ENCODE measurements at places on chromosomes 7 and 10.

GRCh38 chr7:28804990-28805389 is 153.1 kb downstream of the TRIL start:
- DNase-seq: no peak

- DNase-seq: no peak
These were observed 39.2 kb downstream of the CD36 start for GRCh38 chr7:80677629-80678028.

GRCh38 chr10:70320751-70321150 is 36.9 kb upstream of the NPFFR1 start:
- no peak for DNase-seq

GRCh38 chr7:117083648-117084047 is 130.3 kb downstream of the ST7 start:
- DNase-seq: no peak

DNA sequence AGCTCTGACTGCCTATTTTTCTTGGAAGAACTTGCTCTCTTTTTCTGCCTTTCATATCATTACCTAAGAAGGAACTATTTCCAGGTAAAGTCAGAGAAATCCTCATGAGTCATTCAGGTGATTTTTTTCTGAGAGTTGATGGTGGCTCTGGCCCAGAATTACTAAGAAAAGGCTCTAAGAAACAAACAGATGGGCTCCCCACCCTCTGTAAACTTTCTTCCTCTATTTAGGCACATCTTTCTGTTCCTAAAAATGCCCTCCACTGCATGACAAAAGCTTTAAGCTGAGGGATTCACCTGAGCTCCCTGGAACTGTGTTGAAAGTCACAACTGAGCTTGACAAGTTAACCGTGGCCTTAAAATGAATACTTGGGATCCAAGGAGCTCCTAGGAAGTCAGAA is 1.6 kb downstream of the OLAH start:
- no peak for DNase-seq

DNA sequence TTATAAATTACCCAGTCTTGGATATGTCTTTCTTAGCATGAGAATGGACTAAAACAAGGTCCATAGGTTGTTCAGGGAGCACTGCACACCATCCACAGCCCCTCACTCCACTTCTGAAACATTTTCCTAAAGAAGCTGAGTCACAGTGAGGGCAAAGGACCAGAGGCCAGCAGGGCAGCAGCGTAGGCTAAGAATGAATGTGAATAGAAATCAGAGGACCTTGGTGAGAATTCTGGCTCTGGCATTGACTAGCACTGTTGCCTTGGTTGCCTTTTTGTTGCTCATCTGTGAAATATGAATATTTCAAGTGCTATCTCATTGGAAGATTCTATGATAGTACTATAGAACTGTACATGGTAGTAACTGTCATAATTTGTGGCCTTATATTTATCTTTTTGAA is 41.7 kb upstream of the TOMM7 start:
- no peak for DNase-seq

- DNase-seq: no peak
These were observed 102.6 kb downstream of the PTPRE start for GRCh38 chr10:128009372-128010126.

DNA sequence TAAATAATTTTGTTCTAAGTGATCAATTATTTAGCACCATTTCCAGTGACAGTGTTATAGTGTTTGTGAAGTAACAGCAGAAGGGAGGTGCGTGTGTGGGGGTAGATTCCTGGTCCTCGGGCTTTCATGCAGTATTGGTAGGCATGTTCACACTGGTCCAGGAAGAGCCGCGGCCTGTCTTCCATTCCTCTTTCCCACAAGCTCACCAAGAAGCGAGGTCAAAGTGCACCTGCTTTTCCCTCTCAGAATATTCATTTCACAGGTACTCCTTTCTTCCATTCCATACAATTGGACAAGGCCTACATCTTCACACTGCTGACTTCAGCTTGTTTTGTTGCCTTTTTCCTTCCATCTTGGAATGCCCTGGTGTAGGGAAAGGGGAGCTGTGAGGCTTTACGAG is 151.8 kb upstream of the CELF2 start:
- no peak for DNase-seq

GRCh38 chr7:132256721-132257212 is 319.5 kb downstream of the PLXNA4 start:
- DNase-seq: no peak

- peak; percentile 76 for DNase-seq
These were observed 74.8 kb upstream of the SH2B2 start for GRCh38 chr7:102211590-102212550.

GRCh38 chr7:112103246-112103645 is 103.0 kb downstream of the DOCK4 start:
- DNase-seq: no peak

- DNase-seq: no peak
These were observed 267.8 kb downstream of the RPS24 start for GRCh38 chr10:78301481-78301880.

GRCh38 chr10:49050906-49051305 is 64.4 kb downstream of the VSTM4 start:
- DNase-seq: no peak

DNA sequence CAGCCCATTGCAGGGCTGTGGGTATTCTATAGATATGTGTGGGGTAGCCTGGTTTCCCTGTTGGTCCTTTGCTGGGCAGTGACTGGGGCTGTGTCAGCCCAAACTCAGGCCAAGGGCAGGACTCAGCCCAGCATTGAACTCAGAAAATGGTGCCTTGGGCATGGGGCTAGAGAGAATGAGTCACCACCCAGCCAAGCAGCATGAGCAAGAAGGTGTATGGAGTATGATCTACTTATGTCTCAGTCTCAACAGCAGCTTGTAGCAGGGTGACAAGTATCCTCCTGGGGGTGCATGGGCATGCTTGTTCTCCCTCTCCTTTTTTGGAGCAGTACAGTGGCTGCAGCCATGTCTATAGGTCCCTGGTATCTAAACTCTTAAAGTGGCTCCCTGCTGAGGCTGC is 32.0 kb downstream of the STK31 start:
- DNase-seq: no peak

DNA sequence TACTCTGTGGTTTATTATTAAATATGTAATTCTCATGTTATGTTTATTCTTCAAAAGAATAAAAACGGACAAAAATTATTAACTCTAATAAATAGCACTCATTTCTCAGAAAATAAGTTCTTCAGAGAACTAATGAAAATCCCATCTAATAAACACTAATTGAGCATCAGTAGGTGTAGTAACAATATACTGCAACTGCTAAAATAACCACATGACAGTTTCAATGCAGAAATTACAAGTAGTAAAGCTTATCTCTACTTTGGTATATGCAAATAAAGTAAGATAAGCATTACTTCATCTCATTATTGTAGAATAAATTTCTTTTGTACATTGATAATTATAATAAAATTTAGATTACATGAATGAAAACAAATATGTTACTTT is 56.4 kb upstream of the DKK1 start:
- DNase-seq: no peak

GRCh38 chr7:141072548-141073172 is 1.2 kb upstream of the TMEM178B start:
- DNase-seq: no peak

DNA sequence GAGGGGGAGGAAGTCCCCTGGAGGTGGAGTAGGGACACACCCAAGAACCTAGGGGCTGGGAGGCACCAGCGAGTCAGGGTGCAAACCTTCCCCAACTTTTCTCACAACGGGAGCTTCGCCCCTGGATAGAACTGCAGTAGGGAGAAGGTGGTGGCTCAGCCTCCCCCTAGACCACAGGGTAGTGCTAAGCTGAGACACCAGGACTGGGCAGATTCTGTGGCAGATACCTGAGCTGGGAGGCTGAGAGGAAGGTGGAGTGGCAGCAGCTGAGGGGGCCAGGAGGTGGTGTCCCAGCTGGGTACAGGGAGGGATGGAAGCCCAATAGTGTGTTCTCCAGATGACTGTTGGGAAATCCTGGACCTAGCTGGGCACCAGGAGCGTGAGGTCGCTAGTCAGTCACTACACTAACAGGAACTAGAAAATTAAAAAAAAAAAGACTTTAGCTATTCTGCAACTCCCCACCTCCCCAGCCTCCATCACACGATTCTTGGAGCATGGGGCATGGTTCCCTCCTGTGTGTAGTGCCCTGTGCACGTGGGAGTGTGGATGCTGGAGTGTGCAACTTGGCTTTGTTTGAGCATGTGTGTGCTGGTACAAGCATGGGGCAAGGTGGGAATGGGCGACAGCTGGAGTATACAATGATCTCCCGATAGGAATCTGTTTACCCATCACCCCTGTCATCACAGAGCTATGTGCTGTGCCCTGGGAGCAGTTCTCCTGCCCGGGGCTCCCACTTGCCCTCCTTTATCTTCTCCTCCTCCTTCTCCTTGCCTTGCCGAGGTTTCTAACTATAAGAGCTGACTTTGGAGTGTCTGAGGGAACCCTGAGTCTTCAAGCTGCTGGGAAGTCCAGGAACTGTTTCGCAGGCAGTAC is 8.8 kb upstream of the TRPV6 start:
- DNase-seq: no peak

DNA sequence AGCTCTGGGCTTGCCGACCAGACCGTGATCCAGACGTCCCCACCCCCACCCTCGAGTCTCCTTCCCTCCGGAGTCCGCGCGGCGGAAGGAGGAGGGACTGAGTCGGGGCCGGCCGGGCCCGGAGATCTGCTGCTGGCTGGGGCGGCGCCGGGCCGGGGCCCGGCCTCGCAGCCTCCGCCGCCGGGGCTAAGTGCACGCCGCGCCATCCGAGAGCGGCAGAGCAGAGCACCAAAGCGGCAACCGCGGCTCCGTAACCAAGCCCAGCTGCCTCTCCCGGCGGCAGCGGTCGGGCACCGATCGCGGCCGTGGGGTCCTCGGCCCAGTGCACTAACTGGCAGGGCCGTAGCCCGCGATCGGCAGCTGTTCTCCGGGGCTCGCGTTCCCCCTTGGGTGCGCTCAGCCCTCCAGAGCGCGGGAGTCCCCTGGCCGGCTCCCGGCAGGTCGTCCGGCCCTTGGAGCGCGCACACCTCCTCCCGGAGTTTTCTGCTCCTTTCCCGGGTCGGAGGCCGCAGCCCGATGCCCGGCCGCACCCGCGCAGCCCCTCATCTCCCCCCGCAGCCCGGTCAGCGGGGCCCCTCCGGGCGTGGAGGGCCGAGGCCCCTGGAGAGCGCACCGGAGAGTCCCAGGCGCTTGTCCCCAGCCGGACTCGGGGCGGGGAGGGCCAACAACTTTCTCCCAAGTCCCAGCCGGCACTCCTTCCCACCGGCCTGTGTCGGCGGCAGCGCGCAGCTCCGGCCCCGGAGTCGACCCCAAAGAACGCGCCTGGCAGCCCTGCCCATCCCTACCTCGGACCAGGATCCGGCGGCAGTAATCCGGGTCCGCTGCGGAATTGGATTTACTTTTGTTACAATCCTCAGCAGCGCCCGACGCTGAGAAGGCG is 799 bp downstream of the VAX1 start:
- peak; percentile 11 for DNase-seq

DNA sequence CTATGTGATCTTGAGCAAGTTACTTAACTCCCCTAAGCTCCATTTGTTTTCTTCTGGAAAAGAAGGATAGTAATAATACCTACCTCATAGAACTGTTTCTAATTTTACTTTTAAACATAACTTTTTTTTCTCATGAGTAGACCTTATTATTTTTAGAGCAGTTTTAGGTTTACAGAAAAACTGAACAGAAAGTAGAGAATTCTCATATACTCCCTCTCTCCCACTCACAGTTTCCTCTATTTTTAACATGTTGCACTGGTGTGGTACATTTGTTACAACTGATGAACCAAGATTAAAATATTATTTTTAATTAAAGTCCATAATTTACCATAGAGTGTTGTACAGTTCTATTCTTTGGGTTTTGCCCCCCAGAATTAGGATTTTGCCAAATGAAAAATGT is 221.3 kb upstream of the CSTF2T start:
- DNase-seq: no peak

GRCh38 chr7:49631071-49631815 is 142.2 kb upstream of the VWC2 start:
- no peak for DNase-seq

- DNase-seq: no peak
These were observed 12.3 kb downstream of the CAMK2G start for GRCh38 chr10:73862011-73862410.

- DNase-seq: no peak
These were observed 132.8 kb downstream of the GLI3 start for GRCh38 chr7:42104231-42104630.

GRCh38 chr7:55366461-55367070 is 1.4 kb downstream of the LANCL2 start:
- no peak for DNase-seq

DNA sequence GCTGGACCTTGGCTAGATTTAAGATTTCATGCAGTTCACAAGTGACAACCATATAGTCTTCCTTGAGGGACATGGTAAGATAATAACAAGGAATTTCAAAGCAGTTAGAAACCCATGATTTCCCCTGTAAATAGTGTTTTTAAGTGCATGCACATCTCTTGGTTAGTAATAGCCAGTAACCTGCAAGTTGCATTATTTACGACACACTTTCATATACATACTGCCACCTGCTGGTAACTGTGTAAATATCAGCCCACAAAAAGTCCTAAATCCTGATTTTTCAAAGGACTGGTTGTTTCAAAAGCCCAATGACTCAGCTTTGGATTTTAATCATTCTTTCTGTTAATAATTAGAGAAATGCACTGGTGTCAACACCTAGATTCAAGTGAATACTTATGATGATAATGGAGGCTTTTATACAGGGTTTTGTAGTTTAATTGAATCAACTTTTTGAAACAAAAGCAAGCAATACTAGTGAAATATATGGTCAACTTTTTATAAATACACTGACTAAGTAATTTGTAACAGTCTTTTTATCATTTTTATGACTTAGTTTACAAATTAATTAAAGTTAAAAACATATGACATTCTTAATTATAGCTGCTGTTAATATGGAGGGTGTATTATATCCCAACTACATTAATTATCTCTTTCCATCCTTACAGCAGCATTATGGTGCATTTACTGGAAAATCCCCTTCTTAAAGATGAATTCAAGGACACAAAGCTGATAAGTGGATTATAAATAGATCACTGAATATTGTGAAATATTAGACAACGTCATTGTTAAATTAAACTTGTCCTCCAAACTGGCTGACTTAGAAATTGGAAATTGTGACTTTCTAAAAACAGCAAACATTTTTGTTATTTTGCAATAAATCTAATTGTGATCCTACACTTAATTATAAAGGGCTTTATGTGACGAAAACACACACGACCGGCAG is 367.7 kb upstream of the SEMA3D start:
- peak; percentile 1 for DNase-seq

GRCh38 chr10:72379062-72379461 is 24.3 kb upstream of the DNAJB12 start:
- DNase-seq: no peak

DNA sequence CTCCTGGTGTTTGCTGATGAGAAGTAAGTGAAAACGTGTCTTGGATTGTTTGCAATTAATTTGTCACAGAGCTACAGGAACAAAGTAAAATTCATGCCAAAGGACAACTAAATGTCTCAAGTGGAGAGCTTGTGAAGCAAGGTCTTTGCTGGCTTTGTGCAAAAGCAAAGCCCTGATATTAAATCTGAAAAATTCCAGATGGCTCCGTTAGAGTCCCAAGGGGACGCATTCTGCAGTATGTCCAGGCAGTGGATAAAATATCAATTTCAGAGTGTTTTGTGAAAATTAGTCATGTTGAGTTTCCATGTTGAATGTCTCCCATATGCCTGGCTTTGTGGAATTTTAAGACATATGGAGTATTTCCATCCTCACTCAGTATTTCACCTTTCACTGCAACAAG is 102.5 kb upstream of the PTN start:
- no peak for DNase-seq

GRCh38 chr7:105674200-105674920 is 93.1 kb upstream of the EFCAB10 start:
- no peak for DNase-seq

GRCh38 chr10:38076687-38077086 is 17.4 kb upstream of the ZNF37A start:
- no peak for DNase-seq

- DNase-seq: no peak
These were observed 403.7 kb downstream of the RPS24 start for GRCh38 chr10:78437407-78437768.
